ENCODE measurements at places on chromosomes 1 and 21.

- DNase-seq = no peak
Observed at GRCh38 chr1:84643183-84643582, 47.1 kb downstream of the SSX2IP start.

- DNase-seq = no peak
Observed at GRCh38 chr1:234586892-234587485, 23.0 kb downstream of the IRF2BP2 start.

DNA sequence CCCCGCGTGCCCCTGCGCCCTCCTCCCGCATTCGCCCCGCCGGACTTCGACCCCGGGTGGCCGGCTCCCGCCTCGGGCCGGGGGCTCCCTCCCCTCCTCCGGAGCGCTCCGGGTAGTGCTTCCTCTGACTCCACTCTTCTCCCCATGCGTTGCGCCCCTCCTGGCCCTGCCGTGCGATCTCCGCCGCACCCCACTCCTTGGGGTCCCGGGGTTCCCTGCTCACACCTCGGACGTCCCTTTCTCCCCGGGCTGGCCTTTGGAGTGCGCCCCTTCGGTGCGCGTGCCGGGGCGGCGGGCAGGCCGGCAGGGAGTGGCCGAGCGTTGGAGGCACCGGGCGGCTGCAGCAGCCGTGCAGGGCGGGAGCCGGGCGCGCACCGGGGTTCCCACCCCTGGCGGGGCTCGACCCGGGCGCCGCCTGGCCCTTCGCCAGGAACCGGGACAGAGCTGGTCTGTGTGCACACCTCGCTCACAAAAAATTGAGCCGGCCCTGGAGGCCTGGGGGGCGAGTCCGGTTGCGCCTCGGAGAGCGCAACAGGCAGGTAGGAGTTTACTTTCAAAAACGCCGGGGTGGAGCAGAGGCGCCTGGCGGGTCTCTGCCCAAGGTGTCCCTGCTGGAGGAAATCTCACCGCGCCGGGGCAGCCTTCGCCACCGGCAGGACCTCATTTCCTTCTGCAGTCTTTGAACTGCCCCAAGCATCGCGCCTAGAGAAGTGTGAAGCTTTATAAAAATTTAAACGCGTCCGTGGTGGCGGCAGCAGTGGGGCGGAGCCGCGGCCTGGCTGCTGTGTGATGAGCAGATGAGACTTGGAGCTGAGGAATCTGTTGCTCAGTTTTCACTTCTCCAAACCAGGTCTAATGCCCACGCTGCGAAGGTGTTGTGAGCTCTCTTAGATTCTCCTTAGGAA is 650 bp downstream of the VANGL1 start:
- DNase-seq = no peak

GRCh38 chr1:166273618-166274017 is 106.8 kb upstream of the FAM78B start:
- DNase-seq = no peak

DNA sequence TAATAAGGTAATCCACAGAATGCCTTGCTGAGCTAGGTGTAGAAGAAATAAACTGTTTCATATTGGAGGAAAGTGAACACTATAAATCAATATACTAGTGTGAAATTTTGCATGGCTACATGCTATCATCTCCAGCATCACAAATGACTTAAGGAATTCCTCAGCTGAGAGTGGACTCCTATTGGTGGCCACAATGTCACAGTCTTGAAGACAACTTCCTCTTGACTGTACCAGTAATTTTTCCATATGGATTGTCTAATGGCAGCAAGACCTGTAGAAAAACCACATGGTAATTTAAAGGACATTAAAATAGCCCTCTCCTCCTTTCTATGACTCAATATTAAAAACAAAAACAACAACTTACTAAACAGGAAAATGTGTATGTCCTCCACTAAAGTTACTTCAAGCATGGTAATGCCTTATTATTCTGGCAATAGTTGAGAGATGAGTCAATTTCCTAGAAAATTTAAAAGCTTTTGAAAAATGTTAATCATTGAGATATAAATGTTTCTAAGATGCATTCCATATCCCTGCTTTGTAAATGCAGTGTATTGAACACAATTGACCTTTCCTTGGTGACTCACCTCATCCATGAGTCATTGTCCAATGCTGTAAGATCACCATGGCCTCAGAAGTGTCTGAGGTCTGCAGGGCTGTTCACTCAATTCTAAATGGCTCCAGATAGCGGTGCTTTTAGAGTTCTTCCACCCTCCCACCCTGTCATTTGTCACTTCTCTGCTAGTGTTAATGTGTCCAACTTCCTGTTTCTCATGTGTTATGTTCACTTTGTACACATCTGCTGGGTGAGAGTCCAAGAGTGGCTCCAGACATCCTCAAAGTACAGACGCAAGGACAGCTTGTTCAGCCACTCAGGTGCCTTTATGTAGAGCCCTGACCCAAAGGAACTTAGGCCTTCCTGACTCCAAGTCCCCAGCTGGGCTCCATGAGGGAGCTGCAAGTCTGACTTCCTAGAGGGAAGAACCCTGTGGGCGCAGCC is 32.8 kb upstream of the DNASE2B start:
- no peak for DNase-seq

GRCh38 chr1:180521474-180522212 is 19.3 kb upstream of the ACBD6 start:
- no peak for DNase-seq

DNA sequence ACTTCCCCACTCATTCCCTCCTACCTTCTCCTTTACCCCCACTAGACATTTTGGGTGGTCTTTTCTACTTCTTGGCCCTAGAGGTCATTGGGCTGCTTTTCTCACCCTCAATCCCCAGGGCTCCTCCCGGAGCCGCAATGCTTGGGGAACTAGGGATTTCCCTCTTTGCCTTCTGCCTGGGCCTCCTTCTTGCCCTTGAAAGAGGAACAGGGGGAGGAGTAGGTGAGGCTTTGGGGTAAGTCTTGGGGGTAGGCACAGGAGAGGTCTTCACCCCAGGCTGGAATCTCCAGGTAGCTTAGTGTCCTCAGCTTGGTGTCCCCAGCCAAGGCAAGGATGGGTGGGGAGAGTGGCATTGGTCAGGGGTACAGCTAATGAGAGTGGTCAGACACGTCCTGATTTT is 56.2 kb upstream of the EPS8L3 start:
- no peak for DNase-seq

DNA sequence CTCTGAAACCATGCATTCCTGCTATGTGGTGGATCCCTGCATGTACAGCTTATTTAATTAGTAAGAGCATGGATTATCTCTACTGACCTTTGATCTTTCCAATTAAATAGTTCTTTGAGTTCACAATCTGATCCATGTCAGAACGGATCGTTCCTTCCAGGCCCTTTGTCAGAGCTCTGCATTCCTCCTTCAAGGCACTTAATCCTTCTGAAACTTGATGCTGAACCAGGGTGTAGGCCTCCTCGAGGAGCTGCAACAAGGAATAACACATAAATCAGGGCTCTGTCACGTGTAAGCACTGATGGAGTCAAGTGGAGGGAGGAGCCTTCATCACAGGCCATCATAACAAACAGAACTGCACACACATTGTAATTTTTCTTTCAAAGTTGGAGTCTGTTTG is 68.4 kb upstream of the EDEM3 start:
- DNase-seq = peak; percentile 56

DNA sequence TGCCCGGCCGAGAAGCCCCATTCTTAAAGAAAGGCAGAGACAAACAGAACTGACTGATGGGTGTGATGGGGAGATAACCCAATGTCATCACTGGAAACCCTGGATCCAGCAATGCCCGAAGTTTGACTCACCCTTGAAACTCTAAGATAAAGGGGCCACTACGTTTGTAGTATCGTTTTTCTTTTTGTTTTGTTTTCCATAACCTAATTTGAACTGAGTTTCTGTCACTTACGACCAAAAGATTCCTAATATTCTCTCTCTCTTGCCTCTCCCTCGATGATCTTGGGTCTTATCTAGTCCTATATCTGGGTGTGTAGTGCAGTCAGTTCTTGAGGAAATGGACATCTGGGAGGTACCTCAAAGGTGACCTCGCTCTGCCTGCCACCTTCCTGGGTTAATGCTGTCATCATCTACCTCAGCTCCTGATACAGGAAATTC is 57.8 kb upstream of the ID3 start:
- no peak for DNase-seq

DNA sequence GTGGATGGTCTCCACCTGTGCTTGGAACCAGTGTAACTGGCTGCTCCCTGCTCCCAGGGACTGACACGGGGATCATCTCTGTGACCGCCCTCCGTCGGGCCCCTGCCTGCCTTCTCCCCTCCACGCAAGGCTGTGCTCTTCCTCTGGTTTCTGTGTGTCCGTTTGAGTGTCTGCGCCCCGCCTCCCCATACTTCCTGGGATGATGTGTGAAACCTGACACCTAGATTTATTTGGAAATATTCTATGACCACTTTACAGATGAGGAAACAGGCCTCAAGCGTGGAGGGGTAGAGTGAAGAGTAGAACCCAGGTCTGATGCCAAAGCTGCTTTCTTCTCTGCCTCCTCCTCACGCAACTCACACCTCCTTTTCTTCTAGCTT is 24.3 kb downstream of the LDLRAP1 start:
- no peak for DNase-seq

DNA sequence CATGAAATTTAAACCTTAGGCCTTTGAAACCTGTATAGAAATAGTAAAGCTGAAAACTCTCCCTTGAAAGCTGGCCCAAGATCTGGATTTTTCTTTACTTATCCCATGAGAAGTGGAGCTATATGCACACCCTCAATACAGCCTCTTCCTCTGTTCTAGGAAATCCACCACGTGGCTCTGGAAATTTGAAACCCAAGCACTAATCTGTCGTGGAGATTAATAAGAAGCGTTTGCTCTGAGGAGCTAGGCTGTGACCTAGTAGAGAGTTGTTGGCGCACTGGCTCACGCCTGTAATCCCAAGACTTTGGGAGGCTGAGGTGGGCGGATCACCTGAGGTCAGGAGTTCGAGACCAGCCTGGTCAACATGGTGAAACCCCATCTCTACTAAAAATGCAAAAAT is 291.3 kb upstream of the PLXNA2 start:
- peak; percentile 78 for DNase-seq

DNA sequence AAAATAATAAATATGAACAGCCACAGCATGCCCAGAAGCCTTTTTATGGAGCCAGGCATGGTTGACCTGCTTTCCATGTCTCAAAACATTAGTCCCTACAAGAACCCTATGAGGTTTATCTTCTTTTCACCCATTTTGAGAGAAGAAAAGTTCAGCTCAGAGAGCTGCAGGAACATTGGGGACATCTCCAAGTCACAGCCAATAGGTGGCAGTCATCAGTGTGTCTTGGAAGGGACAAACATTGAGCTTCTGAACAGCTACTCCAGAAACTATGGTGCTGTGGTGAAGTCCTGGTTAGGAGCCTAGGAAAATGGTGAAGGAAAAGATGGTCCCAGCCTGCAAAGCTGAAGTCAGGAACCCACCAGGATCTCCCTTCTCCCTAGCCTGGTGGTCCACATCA is 73.6 kb downstream of the JMJD4 start:
- DNase-seq = no peak

DNA sequence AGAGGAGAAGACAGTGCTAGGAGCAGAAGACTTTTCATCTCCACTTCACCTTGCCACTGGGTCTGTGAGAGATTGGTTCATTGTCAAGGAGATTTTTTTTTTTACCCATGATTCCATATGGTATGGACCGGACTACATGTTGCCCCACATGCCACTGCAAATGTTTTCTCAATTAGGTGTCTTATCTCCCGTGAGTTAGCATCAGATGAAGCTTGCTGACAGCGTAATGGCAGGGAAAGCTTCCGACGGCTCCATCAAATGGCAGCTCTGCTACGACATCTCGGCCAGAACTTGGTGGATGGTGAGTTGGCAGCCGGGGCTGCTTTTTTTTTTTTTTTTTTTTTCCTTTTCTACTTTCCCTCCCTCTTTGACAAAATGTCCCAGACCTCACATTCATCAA is 217.2 kb upstream of the NFIA start:
- peak; percentile 88 for DNase-seq

DNA sequence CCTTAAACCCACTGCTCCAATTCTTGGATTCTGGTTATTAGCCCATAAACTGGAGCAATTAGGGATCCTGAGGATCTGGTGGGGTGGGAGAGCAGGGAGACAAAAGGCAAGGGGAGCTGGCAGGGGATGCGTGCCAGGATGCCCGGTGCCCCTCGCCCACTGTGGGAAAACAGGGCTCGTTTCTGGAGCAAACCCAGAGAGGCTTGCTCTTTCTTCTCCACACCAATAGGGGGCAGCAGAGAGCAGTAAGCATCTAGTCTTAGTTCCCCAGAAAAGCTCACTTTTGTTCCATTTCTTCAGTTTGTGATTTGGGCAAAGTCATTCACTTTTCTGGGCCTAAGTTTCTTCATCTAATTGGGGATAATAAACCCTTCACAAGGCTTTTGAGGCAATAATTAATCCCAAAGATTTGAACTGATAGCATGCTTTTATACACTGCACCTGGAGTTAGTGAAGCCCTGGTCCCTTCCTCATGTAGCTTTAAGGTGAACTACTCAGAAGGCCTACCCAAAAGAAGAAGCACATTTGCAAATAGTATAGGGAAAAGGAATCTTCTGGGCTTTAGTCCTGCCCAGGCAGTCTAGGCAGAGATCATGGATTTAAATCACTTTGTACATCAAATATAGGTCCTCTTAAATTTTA is 160.6 kb upstream of the USP24 start:
- no peak for DNase-seq

DNA sequence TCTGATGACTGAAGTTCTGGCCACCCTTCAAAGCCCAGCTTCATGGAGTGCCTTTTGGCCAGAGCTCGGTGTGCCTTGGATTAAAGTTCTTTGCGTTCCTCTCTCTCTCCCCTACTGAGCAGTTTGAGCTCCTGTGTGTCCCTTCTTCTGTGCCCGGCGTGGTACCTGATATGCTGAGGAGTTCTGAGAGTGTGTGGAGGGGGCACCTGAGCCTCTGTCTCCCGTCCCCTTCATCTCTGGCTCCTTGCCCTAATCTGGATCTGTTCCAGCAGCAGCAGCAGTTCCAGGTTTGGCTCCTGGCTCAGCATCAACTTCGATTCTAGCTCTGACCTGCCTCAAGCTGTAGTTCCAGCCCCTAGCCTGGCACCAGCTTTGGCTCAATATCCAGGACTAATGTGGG is 25.1 kb upstream of the MYCL start:
- DNase-seq = no peak

DNA sequence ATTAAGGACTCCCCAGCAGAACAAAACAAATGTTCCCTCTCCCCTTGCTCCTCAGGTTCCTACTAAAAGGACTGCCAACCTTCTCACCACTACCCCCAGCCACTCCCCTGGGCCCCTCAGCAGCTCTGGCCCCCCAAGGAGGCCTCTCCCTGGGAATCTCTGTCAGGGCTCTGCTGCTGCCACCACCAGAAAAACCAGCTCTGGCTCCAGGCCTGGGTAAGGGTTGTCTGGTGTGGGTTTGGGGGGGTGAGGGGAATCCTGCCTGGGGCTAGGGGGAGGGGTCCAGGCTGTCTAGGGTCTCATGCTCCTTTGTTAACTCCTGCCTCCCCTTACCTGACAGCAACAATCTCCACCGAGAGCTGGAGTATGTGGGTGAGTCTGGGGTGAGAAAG is 4.8 kb downstream of the NECTIN4 start:
- DNase-seq = no peak

GRCh38 chr1:33048426-33048825 is 11.7 kb upstream of the AK2 start:
- DNase-seq = no peak

GRCh38 chr1:234528074-234528865 is 49.3 kb upstream of the TARBP1 start:
- DNase-seq = no peak

Data from NCI-H524 treated with DMSO at 0.1 percent for 48 hours (cell line).